ENCODE measurements at places on chromosomes 2 and 18.

DNA sequence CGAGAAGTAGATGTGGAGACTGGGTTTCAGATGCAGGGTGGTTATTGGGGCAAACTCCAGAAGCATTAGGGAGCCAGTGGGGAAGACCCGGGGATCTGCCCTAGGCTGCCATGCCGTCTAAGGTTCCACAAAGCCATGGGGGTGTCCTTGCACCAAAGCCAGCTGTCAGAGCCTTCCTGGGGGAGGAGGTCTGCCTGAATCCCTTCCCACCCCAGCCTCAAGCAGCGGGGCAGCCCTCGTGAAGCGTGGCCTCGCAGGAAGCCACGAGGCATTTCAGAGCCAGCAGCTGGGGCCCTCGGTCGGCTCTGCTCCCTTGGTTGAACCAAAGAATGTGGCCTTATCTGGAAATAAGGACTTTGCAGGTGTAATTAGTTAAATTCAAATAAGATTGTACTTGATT lies 51.2 kb upstream of the UBE2F start:
- DNase-seq = no peak

GRCh38 chr18:78981989-78982620 lies 2.5 kb downstream of the SALL3 start:
- no peak for DNase-seq

DNA sequence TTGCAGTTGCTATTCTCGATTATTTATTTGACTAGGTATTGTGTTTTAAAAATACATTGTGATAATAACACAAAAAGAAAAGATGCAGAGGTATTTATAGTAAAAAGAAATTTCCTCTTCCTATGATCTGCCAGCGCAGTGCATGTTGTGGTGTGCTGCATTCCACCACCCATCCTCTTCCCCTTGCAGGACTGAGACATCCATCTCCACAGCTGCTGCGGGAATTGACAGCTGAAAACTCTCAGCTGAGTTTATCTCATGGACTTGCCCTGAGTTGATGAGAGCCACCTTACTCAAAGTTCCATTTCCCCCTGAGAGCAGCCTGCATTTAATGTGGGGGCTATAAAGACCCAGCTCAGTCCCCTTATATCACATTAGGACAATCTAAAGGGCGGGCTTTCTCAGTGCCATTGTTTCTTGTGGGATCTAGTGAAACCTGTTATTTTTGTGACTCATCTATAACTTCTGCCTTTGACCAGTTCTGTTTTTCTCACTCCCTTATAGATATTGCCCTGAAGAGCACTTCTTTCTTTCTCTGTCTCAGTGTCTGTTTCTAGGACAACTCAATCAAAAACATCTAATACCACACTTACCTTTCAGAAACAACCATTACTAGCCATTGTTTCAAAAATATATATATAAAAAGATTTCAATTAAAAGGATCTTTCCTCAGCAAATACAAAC lies 698.5 kb downstream of the NR4A2 start:
- peak; percentile 15 for DNase-seq

DNA sequence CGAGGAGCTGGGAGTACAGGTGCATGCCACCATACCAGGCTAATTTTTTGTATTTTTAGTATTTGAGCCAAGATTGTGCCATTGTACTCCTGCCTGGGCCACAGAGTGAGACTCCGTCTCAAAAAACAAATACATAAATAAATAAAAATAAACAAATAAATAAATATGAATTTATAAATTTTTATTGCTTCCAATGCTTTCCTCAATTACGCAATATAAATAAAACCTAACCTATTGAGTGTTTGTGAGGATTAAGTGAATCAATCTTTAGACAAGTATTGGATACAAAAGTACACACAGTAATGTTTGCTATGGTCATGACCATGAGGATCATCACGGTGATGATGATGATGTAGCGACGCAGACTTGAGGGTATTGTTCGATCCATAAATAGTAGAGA lies 257.4 kb downstream of the ASXL3 start:
- DNase-seq = no peak

- no peak for DNase-seq
Measured at GRCh38 chr2:151766437-151767153, 32.3 kb upstream of the NEB start.

- peak; percentile 11 for DNase-seq
Measured at GRCh38 chr2:173521450-173522192, 166.9 kb downstream of the CDCA7 start.

DNA sequence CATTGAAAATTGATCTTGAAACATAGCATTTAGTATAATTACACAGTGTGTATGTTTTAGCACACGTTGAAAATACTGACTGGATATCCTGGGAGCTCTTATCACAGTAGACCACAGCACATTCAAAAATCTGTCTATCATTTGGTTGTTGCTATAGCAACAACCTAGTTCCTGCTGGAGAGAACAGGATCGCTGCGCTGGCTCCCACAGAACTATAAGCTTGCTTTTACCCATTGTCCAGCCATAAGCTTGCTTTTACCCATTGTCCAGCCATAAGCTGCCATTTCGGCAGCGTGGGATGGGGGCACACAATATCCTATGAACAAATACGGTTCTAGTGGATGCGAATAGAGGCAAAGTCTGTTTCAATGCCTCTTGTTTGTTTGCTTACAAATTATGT lies 70.4 kb upstream of the ST6GAL2 start:
- no peak for DNase-seq

DNA sequence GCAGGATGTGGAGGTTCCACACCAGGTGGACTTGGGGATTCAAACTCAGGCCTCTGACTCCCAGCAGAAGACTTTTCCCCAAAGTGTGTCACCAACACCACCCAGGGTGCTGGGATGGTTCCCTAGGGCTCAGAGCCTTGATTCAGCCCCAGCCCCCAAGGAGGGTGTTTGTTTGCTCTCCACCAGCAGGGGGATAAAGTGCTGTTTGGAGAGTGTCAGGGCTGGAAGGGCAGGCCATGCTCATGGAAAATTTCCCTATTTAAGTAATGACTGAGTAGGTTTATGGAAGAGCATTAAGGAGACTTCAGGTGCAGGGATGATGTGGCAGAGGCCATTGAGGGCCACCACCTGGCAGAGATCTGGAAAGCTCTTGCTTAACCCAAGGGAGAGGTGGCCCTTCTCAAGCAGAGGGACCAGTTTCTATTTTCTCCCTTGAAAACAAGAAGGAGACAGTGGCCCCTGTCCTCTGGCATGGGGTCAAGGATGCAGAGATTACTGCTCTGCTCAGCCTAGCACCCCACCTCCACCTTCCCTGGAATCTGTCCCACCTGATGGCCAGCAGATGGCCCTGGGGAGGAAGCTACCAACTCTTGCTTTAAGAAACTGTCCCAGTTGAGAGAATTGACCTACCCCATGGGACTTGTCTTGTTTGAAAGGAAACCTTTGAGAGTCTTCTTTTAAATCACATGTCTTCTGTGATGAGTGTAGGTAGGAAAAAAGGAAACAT lies 122.1 kb downstream of the ACOXL start:
- DNase-seq = no peak
